ENCODE measurements at places on chromosomes 1 and 21.

DNA sequence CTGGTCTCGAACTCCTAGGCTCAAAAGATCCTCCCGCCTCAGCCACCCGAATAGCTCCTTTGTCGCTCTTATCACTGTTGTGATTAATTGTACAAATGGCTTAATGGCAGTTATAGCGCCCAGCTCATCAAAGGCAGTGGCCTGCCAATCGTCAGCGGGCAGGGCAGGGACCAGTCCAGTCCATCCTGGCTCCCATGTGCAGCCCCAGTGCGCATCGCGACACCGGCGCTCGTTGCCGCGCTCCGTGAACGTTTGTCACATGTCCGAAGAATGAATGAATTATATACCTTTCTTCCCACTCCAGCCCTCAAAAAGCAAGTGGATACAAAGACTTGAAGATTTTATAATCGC lies 18.4 kb downstream of the MTX1 start:
- no peak for DNase-seq

DNA sequence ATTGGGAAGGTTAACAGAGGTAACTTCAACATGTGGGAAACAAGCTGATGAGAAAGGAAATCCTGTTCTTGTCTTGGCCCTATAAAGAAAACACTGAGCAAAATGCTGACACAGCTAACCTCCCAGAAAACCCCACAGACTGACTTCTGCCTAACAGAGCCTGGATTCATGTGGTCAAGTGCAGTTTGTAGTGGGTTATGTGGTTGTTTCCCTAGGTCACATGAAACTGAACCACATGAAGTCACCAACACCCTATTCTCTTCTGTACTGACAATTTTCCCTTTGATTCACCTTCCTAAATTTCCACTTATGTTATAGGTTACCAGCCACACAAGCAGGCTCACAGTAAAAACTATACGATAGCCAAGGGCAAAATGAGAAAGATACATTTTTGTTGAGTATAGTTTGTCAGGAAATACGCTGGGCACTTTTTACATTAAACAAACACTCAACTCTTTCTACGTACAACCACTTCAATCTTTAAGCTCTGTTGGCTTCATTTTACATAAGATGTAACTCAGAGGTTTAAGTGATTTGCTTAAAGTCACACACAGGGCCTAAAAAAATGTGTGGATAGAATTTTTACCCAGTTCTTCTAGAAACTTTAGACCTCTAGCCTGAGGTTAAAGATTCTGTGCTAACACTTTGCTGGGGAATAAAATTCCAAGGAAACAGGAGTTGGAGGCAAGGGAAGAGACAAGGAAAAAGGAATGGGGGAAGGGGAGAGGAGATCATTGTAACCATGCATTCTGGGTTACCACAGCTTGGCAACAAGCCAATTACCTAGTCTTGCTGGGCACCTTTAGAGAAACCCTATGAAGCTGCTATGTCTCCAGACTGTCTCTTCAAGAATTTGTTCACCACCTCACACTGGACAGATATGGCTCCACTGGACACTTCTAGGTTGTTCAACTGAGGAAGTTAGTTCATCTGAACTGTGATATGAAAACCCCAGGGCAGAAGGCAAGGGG lies 601.6 kb upstream of the USP24 start:
- no peak for DNase-seq

DNA sequence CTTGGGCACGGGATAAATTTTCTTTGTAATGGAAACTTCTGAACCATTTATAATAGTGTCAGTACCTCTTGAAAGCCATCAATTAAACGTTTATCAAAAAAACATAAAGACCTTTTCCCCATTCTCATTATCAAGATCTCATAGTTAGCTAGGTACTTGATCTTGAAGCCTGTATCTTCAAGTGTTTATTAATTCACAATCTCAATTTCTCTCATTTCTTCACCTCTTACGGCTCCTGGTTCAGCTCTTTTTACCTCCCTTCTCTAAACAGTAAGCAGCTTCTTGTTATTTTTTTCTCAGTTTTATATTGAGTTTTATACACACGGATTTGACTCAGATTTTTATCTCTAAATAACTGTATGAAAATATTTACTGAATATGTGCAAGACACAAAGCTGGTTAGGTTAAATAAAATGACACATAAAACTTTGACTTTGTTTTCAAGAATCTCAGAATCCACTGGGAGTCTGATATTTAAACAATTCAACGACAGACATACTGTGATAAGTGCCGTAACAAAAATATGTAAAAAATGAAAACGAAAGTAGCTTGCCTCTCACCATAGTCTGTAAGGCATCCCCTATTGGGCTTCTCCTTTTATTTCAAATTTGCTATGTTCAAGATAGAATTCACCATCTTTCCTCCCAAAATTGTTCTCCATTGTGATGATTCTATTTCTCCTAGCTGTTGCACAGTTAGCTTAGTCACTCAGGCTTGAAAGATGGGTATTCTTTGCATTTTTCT lies 411.6 kb upstream of the ZRANB2 start:
- no peak for DNase-seq

GRCh38 chr1:3672971-3673361 lies 20.6 kb downstream of the TP73 start:
- DNase-seq, result no peak

DNA sequence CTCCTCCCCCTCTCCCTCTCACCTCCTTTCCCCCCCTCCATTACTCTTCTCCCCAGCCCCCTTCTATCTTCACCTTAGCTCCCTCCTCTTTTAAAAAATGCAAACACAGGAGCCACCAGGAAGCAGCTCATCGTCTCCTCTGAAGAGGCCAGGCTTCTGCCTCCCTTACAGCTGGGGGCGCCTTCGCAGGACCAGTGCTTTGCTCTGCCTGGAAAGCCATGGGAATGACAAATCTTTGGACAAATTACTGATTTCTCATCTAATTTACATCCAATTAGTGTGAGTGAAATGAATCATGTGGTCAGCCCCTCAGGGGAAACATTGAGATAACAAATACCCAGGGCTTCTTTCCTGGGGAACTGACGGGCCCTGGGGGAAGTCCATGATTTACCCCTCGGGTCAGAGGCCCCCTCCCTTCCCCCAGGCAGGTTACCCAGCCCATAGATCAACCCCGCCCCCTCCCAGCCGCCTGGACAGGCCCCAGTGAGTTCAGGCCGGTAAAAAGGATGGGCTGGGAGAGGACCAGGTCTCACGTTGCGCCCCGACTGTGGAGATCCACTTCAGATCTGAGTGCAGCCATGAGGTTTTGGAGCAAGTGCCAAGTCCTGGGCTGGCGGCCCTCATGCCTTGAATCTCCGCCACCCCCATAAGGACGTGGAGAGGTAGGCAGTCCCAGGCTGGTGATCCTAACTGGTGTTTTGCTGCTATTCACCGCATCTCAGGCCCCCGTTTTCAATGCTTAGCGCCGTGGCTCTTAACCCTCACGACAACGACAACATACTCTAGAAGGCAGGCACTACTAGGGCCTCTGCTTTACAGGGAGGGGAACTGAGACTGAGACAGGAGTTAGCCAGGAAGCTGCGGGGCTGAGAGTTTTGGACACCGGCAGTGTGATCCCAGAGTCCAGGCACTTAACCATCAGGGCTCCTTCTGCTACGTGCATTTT lies 300.8 kb downstream of the RRAGC start:
- no peak for DNase-seq

- DNase-seq, result no peak
Measured at GRCh38 chr1:46197964-46198811, at the start of gene POMGNT1. Gene POMGNT1, minus strand, starts transcription at chr1:46198434. Its CDS starts 613 bp downstream, at chr1:46197821.

GRCh38 chr1:92577261-92577895 lies 90.7 kb upstream of the GFI1 start:
- no peak for DNase-seq

DNA sequence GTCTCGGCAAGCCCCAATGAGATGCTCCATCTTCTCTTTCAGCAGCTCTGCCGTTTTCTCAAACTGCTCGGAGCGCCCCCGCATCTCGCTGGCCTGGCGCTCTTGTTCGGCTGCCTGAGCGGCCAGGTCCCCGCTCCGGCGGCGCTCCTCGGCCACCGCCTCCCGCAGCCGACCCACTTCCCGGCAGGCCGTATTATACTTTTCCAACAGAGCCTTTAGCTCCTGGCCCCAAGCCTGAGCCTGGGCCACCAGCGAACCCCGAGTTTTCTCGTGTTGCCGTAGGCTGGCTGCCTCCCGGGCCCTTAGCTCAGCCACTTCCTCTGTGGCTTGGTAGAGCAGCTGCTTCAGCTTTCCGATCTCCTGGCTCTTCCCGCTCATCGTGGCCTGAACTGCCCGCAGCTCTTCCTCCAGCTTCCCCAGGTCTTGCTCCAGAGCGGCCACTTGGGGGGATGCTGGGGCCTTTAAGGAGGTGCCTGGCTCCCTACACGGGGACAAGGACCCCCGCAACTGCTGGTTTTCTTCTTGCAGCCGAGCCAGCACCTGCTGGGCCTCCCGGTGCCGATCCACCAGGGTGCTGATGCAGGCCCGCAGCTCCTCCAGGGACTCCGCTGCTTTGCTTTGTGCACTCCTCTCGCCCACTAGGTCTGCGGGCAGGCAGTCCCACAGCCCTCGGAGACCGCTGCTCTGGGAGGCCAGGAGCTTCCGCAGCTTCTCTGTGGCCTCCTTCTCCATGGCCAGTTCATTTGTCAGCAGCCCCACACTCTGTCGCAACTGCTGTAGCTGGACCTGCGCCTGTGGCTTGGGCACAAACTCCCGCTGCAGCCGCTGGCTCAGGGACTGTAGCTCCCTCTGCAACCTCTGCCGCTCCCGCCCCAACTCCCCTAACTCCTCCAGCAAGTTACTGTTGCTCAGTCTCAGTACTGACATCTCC lies 13.4 kb upstream of the PIAS3 start:
- no peak for DNase-seq

DNA sequence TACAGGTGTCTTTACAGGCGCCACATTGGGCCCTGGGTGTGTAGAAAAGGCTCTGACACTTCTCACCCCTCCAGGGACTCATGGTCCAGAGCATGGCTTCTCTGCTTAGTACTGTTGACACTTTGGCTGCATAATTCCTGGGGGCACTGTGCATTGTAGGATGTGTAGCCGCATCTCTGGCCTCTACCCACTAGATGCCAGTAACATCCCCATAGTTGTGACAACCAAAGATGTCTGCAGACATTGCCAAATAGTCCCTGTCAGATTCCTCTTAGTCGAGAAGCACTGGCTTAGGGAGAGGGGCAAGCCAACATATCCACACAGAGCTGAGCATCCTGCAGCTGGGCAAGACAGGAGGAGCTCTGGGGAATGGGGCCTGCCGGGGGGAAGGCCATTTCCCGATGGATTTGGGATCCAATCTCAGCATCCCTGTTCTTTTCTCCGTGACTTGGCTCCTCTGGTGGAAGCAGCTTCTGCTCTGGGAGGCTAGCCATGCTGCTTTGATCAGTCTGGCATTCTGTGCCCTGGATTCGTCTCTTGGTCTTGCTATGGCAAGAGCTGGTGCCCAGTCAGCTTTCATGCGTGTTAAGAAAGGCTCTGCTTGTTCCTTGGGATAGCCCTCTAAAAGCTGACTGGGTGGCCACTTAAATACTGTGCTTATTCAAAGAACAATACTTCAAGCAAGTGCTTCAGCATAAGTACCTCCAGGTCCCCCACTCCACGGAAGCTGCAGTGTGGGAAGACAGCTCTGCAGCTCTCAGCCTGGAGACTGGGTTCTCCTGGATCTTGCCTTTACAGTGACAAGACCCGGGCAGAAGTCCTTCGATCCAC lies 38.3 kb upstream of the SCMH1 start:
- no peak for DNase-seq

GRCh38 chr21:31780944-31781343 lies 49.0 kb upstream of the SCAF4 start:
- no peak for DNase-seq

DNA sequence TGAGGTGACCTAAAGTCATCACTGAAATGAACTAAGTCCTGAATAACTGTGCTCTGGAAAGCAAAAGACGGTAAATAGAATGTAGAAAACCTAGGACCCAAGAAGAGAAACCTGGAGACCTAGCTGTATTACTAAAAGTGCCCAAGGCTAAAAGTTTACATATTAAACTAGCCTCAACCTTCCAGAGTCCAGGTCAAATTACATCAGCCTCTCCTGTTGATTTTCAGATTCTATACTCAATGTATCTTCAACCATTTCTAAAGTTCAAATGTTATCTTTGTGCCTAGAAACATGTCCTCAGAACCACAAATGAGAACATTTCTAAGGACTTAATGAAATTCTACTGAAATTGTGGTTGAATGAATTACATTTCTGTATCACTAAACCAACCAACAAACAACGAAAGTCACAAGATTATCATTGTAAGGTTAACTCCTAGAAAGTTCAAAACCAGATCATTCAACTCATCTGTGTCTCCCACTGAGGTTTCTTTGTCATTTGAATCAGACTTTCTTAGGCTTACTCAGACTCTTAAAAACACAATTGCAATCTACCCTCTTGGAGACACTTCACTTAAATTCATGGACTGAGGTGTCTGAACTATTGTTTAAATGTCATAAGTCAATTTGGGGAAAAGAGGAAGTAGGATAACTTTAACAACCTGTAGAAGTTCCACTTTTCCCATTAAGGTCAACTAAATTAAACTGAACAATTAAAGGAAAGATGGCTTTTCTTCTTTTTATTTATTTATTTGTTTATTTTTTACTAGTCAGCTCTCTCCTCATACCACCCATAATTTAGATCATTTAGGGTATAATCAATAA lies 207.7 kb downstream of the BARHL2 start:
- DNase-seq, result no peak

All from iPS DF 6.9 (cell line).